Lung (tissue), 17 donors: ENCODE measurements at places on chromosomes 1 and 21. TPM values are rescaled to one million over a fixed set of nuclear protein-coding genes. Genes with fewer than 3 reads are reported as not detected.

DNA sequence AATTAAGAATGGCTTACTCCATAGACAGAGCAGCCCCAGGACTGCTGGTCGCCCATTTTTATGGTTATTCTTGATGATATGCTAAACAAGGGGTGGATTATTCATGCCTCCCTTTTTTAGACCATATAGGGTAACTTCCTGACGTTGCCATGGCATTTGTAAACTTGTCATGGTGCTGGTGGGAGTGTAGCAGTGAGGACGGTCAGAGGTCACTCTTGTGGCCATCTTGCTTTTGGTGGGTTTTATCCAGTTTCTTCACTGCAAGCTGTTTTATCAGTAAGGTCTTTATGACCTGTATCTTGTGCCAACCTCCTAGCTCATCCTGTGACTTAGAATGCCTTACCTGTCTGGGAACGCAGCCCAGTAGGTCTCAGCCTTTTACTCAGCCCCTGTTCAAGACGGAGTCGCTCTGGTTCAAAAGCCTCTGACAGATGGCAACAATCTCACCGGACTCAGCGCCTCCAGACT, 5.2 kb upstream of the AGPAT3 start:
- H3K27me3 ChIP-seq = no peaks in the 10 kb centered on the region
- no peak for DNase-seq
- no peak overlapping the region for H3K27ac ChIP-seq

GRCh38 chr1:161086457-161086856, 2.9 kb downstream of the NECTIN4 start:
- H3K27ac ChIP-seq = no peak overlapping the region
- DNase-seq = no peak
- H3K4me3 ChIP-seq = no peak overlapping the region
- H3K27me3 ChIP-seq = no peaks in the 10 kb centered on the region
- H3K4me1 ChIP-seq = no peaks in the 10 kb centered on the region
- no peaks in the 10 kb centered on the region for H3K36me3 ChIP-seq

- H3K4me3 ChIP-seq = no peak overlapping the region
- no peaks in the 10 kb centered on the region for H3K27me3 ChIP-seq
- H3K27ac ChIP-seq = no peak overlapping the region
- H3K36me3 ChIP-seq = no peaks in the 10 kb centered on the region
Measured at GRCh38 chr1:215002471-215002870, 80.1 kb upstream of the KCNK2 start.

GRCh38 chr1:55632058-55632457, 416.9 kb upstream of the USP24 start:
- no peak overlapping the region for H3K4me3 ChIP-seq
- H3K27me3 ChIP-seq = no peaks in the 10 kb centered on the region
- DNase-seq = no peak
- no peak overlapping the region for H3K27ac ChIP-seq
- peaks cover 10% of the 10 kb centered on the region for H3K4me1 ChIP-seq

GRCh38 chr1:164578479-164579200, 19.7 kb downstream of the PBX1 start:
- H3K27ac ChIP-seq = no peak overlapping the region
- H3K4me3 ChIP-seq = no peak overlapping the region
- H3K27me3 ChIP-seq = no peaks in the 10 kb centered on the region
- peaks cover 4% of the 10 kb centered on the region for H3K36me3 ChIP-seq
- no peak for DNase-seq

DNA sequence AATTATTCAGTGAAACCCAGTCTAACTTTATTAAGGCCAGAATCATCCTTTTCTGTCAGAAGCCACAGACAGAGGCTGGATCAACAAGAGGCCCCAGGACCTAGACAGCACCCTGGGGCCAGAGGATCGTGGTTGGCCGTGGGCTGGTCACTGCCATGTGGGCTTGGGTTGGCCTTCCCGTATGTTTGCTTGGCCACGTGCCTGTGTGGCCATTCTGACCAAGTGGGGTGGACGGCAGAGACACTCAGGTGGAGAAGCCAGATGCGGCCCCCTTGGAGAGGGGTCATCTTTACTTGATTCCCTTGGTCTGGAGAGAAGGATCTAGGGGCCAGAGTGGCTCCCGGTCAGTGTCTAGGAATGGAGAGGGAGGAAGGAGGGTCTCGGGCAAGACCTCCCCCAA, 327.9 kb downstream of the CAMTA1 start:
- DNase-seq = no peak
- no peaks in the 10 kb centered on the region for H3K36me3 ChIP-seq
- no peaks in the 10 kb centered on the region for H3K4me1 ChIP-seq
- no peak overlapping the region for H3K27ac ChIP-seq

DNA sequence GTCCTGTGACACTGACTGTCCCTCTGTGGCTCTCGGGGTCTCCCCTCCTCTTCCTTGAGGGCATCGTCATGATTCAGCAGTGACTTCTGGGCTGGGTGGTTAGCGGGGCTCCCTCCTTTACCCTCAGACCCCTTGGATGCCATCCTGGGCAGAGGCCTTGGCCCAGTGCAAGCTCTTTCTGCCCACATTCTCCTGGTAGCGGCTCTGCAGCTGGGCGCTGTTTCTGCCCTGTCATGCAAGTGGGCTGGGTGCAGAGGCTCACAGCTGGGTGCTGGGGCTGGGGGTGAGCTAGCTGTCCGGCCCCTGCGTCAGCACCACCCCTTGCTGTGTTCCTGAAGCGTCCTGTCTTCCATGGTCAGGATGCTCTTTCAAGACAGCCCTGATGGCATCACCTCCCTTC, 158.5 kb downstream of the PCBP3 start:
- no peaks in the 10 kb centered on the region for H3K36me3 ChIP-seq
- no peak overlapping the region for H3K27ac ChIP-seq
- H3K4me3 ChIP-seq = no peak overlapping the region
- H3K4me1 ChIP-seq = no peaks in the 10 kb centered on the region

Gene RIMS3
- total RNA-seq = 1.7 TPM

Gene DYNLT4
- total RNA-seq = 1.7 TPM
